Retinal pigment epithelial cell (primary cell): ENCODE measurements at places on chromosomes 3 and 15.

DNA sequence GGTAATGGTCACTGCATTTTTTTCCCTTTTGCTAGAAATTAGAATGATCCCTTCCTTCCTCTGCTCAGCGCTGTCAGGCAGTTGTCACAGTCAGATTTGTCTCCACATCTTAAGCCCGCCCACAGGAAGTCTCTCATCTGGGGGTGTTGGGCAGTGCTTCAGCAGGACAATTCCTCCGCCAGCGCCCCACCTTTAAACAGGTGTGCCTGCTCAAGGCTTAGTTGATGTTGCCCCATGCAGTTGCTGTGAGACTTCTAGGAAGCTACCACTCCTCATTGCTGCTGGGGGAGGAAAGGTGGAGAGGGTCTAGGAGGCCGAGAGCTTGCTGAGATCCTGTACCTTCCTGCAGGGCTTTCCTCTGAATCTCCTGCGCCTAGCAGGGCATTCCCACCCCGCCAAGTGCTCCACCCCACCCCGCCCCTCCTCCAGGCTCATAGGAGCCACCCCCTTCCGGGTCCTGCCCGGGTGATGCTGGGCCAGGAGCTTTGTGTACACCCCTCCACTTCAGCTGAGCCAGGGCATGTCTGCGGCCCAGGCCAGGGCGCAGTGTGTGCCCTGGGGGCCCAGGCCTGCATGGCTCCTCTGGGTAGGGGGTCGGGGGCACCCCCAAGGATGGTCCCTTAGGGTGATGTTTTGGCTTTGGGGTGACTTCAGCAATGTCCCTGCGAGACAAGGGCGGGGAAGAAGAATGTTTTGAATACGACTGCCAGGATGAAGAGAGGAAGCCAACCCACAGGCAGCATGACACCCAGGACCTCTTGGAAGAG, 68.7 kb downstream of the TRAK1 start:
- no peak for DNase-seq

DNA sequence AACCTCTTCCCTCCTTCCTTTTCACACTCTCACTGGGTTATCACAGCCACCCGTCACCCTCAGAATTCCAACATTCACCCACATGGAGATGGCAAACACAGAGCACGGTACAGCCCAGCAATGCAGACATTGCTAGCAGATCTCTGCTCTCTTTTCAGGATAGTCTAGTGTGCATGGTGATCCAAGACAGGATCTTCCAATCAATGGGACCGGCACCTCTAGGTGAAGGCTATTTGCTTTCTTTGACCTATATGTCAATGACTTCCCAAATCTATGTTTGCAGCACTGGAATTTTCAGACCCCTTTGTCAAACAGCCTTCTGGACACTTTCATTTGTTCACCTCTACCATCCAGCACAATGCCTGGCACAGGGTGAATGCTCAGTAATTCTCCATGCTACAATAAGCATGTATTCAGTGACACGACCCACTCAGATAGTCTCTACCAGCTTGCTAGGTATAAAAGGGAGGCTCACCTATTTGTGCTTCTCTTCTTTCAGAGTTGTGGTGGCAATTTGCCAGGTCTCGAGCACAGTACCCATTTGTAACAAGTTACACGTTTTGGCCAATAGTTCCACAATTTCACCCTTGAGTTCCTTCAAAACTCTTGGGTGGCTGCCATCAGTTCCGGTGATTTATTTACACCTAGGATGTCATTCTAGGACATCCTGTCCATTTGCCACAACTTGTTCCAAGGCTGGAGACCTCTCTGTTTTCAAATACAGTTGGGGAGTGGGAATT, 279.1 kb upstream of the ICE2 start:
- DNase-seq, result no peak

- DNase-seq, result no peak
Measured at GRCh38 chr3:16372362-16373292, 107.6 kb downstream of the OXNAD1 start.

GRCh38 chr3:128794067-128794768, 68.2 kb downstream of the RAB7A start:
- DNase-seq, result no peak

DNA sequence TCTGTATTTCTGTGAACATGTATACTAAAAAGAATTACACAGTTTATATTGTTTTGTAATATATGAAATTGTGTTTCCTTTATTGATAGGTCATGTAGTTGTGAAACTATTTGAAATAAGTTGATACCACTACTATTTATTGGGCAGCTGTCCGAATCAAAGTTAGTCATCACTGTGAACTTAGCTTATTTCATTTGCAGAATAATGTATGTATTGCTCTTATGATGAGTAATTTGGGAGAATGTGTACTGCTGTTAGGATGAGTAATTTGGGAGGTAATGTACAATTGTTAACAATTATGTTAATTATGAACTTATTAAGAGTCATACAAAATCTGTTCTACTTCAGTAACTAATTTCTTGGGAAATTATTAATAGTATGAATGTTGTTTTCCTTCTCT, 22.2 kb downstream of the FXR1 start:
- no peak for DNase-seq

DNA sequence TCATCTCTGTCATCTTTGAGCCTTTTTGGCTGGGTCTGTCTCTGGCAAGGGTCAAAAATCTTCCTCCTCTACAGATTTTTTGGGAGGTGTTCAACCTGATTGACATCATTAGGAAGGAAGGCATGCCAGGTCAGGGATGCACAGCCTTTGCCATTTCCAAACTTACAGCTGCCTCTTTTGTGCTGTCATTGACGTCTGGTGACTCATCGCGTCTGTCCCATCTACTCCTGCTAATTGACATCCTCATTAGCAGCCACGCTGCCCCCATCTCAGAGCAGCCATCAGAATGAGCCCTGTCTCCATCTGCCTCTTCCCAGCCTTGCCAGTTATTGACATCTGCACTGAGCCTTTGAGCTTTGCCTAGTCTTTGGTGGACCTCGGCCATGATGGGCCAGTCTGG, 53.0 kb downstream of the PDIA5 start:
- no peak for DNase-seq

GRCh38 chr15:96089405-96090058, 241.0 kb upstream of the NR2F2 start:
- no peak for DNase-seq

GRCh38 chr3:104715972-104716371, 650.7 kb upstream of the ALCAM start:
- DNase-seq, result no peak

GRCh38 chr3:43013256-43013655, 34.1 kb downstream of the GASK1A start:
- no peak for DNase-seq

DNA sequence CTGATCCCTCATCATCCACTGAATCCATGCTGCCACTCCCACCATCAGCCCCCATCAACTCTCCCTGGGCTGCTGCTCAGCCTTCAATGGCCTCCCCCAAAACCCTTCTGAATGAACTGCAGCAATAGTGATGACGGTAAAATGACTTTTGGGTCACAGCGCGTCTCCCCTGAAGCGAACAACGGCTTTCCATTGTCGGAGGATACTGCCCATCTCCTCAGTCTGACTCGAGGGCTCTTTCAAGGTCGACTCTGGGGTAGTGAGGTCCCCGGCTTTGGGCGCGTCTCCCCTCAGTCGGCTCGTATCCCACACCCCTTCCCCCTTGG, 57.2 kb upstream of the ZBTB38 start:
- DNase-seq, result no peak

- peak; percentile 55 for DNase-seq
Measured at GRCh38 chr3:195385526-195385925, 57.3 kb downstream of the ACAP2 start.

DNA sequence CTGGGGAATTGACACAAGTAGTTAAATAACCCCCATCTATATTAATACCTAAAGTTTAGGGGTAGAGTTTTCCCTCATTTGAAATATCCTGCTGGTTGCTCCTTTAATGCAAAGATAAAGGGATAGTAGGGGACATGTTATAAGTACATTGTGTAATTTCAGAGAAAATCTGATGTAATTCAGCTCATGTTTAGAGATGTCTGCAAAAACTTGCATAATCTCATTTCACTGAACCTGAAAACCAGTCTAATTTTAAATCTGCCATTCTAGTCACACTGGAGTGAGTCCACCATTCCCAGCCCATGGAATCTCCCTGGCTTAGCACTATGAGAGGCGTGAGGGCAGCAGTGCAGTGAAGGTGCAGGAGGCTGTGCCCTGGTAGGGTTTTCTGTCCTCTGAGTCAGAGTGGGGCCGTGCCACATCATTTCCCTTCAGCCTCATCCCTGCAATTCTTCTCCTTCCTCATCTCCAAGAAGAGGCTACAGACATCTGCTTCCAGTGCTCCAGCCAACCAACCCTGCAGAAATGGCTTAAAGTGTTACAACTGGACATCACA, 246.3 kb upstream of the UMPS start:
- DNase-seq, result no peak

DNA sequence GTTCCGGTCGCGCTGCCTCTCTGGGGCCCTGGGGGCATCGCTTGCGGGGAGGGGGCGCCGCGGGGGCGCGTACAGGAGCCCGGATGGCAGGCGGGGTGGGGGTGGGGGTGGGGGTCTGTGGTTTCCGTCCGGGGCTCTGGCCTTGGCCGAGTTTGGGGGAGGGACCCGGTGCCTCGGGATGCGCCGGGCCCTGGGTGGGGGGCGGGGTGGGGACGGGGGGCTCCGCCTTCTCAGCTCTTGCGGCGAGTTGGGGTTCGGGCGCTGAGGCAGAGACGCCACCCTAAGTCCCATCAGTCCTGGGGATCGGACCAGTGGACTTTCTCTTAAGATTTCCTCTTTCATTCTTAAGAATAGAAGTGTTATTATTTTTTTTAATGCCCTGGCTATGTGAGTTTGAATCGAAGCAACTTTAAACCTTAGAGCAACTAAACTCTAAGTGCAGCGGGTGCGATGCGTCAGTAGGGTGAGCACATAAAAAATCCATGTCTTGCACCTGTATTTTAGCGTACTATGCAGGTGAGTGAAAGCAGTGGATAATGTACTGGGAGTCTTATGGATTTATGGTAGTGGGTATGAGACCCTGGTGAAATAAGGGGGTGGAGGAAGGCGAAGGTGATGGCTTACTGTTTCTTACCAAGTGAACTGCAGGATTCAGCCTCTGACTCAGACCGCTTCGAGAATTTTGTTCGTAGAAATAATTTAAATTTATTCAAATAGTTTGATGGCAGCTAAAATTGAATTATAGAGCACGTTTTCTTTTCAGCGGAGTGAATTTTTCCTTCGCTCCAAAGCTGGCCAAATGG, 762 bp downstream of the CTNNB1 start:
- no peak for DNase-seq

DNA sequence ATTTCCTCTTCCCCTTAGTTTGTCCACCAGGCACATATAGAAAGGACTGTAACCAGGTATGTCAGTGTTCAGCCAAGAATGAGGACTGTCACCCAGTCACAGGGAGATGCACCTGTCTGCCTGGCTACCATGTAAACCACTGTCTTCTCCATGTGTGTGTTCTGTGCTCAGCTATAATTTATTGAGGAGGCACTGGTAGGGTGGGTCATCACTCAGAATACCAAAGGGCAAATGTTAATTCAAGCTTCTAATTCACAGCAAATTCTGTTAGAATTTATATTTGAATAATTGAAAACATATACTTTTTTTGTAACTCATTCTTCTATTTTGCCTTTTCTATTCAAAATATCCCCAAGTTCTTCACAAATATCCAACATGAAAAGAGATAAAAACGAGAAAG, 780.4 kb downstream of the MECOM start:
- no peak for DNase-seq

GRCh38 chr3:128078322-128078721, 26.1 kb downstream of the SEC61A1 start:
- DNase-seq, result no peak

DNA sequence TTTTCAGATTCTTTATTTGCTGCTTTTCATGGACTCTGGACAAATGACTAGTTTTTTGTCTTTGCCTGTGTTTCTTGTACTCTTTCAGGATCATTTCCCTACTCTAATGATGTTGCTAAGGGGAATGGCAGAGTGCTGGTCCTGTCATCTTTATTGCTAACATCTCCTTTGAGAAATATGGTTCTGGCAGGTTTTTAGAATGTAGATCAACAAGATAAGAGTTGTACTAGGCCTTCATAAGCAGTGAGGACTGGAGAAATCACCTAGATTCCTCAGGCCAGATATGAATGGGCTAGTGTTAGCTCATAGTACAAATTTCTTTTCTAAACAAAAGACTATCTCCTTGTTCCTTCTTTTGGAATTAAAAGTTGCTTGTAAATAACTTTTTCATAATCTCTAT, 156.0 kb downstream of the UBE2E2 start:
- DNase-seq, result no peak

DNA sequence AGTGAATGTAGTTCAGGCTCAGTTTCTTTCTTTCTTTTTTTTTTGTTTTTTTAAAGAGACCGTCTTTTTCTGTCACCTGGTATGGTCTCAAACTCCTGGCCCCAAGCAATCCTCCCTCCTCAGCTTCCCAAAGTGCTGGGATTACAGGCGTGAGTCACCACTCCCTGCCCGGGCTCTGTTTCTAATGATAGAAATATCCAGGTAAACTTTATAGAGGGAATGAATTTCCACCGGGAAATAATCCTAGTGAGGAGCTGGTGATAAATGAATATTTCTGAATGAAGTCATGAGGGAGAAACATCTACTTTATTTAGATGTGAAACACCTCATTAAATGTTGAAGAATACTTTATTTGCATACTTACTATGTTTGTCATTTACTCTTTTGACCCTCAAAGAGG, 7.2 kb downstream of the RNF13 start:
- no peak for DNase-seq

GRCh38 chr3:192373032-192373431, 354.3 kb downstream of the FGF12 start:
- no peak for DNase-seq

DNA sequence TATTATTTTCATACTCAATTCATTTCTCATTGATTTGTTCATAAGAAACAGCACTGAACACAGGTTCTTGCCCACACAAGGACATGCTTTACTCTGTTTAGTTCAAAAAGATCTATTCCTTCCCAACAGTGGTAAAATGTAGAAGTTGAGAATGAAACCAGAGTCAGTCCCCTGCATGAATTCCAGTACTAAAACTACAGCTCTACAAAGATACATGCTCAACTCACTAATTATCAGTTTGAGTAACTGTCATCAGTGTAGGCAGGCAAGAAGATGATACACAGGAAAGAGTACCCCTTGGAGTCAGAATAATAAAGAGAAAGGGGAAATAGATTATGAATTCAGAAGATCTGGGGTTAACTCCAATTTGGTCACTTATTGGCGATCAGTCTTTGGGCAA, 43.2 kb downstream of the NR2E3 start:
- DNase-seq, result no peak

GRCh38 chr3:130543322-130543721, 26.3 kb downstream of the COL6A6 start:
- DNase-seq, result no peak

GRCh38 chr3:52062505-52062904, 6.1 kb upstream of the DUSP7 start:
- no peak for DNase-seq

DNA sequence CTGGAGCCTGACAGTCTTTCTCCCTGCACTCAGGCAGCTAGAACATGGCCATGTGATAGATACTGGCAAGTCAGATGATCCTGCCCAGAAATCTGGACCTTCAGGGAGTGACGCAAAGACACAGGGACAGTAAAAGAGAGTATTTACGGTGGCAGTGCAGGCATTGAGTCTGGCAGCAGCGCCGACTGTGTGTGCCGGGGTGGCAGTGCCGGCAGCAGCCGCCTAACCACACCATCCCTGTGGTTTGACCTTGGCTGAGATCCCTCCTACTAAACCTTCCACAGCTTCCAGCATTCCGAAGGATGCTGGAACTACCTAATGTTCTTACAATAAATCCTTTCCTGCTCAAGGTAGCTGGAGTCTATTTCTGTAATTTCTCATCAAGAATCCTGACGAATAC, 4.6 kb upstream of the TSPAN3 start:
- DNase-seq, result peak; percentile 71

GRCh38 chr3:94413336-94414108, 350.7 kb downstream of the NSUN3 start:
- DNase-seq, result peak; percentile 58

GRCh38 chr3:164387236-164387635, 691.1 kb downstream of the SI start:
- DNase-seq, result no peak
